ENCODE measurements at places on chromosomes 2 and 18. TPM values are rescaled to one million over a fixed set of nuclear protein-coding genes. Genes with fewer than 3 reads are reported as not detected.

The MC5R gene
- total RNA-seq, result 0.17 TPM

DNA sequence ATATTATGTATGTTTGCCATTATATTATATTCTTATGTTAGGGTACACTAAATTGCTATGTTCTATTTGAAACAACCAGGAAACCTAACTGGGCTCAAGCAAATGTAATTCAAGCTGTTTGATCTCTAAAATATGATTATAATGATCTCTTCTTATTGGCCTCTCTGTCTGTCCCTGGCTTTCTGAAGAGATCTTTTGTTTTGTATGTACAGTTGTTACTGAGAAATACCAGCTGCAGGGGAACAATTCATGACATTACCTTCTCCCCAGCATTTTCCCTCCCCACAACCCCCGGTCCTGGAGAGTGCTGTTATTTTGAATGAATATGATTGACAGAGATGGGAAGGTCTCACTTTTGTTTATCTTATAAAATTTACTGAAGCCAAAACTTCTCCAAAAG is 54.8 kb upstream of the CD28 start:
- DNase-seq, result no peak
- H3K27me3 ChIP-seq, result peaks cover 2% of the 10 kb centered on the region
- no peak overlapping the region for H3K4me3 ChIP-seq
- H3K4me1 ChIP-seq, result peaks cover 8% of the 10 kb centered on the region
- no peaks in the 10 kb centered on the region for H3K36me3 ChIP-seq

DNA sequence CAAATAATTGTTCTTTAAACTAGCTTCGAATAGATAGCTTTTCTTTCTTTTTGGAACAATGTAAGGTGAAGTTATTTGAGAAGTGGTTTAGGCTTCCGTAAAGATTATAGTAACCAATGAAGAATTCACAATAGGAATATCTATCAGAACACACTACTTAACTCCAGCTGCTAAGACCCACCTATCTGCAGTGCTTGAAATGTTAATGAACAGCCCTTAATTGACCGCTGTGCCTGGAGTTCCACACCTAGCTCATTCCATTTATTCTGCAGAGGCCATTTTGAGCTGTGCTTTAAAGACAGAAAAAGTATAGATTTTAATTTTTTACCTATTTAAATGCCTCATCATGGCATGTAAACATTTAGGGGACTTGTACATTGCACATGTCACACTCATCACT is 83.3 kb upstream of the APCDD1 start:
- no peaks in the 10 kb centered on the region for H3K36me3 ChIP-seq
- no peak overlapping the region for H3K4me3 ChIP-seq

DNA sequence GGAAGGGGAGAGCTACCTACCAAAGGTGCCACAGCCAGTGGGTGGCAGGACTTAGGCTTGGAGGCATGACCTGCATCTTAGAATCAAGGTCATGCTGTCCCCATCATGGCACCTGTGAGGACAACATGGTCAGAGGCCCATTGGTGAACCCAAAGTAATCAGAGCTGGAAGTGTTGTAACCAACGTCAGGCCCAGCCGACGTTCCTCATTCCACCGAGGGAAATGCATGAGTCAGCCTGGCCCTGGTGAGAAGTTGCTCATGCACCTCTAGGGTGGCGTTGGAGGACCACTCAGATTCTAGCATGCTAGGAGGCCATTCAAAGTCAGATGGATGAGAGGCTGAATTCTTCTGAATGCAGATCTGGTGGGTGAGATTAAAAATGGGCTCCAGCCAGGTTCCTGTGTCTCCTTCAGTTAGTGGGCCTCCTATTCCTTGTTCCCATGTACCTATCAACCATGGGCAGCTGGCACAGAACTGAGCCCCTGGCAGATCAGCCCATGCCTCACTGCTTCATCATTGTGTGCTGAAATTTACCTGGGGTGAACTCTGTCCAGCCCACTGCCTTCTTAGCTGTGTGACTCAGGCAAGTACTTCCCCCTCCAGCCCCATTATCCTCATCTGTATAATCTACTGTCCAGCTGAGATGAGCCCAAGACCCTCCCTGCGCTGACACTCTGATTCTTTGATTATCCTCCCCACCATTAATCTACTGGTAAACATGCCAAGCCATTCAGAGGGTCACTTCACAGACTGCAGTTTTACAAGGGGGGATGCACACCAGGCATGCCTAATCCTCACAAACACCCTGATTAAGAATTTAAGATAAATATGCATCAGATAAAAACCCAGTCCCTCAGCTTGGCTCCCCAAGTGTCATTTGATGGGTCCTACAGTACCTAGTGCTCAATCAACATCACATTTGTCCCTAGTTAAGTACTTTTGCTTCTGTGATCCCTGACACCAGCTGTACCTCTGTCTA is 14.0 kb downstream of the SLC14A2 start:
- no peak for DNase-seq
- no peak overlapping the region for H3K4me3 ChIP-seq
- H3K36me3 ChIP-seq, result no peaks in the 10 kb centered on the region
- peaks cover 6% of the 10 kb centered on the region for H3K27me3 ChIP-seq
- peaks cover 6% of the 10 kb centered on the region for H3K4me1 ChIP-seq
- H3K27ac ChIP-seq, result no peak overlapping the region

All from activated naive CD8-positive, alpha-beta T cell treated with anti-CD3 and anti-CD28 coated beads, Interleukin-2, amount 10 ng/mL, durations not matched to agents 7 days and 5 days (primary cell).